GM18507 (cell line): ENCODE measurements at places on chromosomes 2 and 18.

GRCh38 chr2:74045454-74045853 is 60.7 kb downstream of the TET3 start:
- DNase-seq = no peak

GRCh38 chr2:189608170-189608569 is 27.6 kb upstream of the SLC40A1 start:
- no peak for DNase-seq

- no peak for DNase-seq
Measured at GRCh38 chr2:24588294-24588693, 97.2 kb downstream of the NCOA1 start.

DNA sequence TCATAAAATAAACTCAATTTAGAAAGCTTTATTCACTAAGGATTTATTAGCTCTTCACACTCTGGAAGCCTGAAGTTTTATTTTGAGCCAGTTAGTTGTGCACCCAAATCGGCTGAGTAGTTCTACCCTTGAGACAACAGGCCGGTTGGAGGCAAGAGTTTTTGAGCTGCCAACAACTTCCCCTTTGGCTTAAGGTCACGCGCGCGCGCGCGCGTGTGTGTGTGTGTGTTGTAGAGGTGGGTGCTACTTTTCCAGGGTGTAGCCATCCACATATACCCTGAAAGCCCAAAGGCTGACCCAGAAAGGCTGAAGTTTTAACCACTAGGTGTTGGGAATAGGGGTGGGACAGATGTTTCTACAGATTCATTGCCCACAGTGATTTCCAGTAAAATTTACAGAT is 150.2 kb upstream of the LHCGR start:
- no peak for DNase-seq

- DNase-seq = no peak
Measured at GRCh38 chr2:112819081-112819480, 17.5 kb downstream of the IL1B start.

- DNase-seq = no peak
Measured at GRCh38 chr2:47905386-47906156, 727 bp downstream of the FBXO11 start.

- DNase-seq = no peak
Measured at GRCh38 chr2:60100034-60100433, 453.4 kb downstream of the BCL11A start.
